ENCODE measurements at places on chromosomes 16 and 17. TPM values are rescaled to one million over a fixed set of nuclear protein-coding genes. Genes with fewer than 3 reads are reported as not detected.

NXPH3 gene
- 1.6 TPM for total RNA-seq

ZSCAN10 gene
- not detected for total RNA-seq

TOP2A gene
- total RNA-seq = 61.5 TPM

IL34 gene
- total RNA-seq = 2.9 TPM

AGRP gene
- not detected for total RNA-seq

ADORA2B gene
- 5.5 TPM for total RNA-seq

KRT40 gene
- not detected for total RNA-seq

RNF222 gene
- total RNA-seq = not detected

HOXB2 gene
- total RNA-seq = 2.9 TPM

CCL2 gene
- total RNA-seq = 431 TPM

ACSM5 gene
- total RNA-seq = not detected

KIFC3 gene
- total RNA-seq = 55.9 TPM

SCGB1C2 gene
- total RNA-seq = not detected

NLRC5 gene
- total RNA-seq = 10.5 TPM

Data from vein endothelial cell (primary cell).